GM12891 (cell line): ENCODE measurements at places on chromosomes 1 and 21.

DNA sequence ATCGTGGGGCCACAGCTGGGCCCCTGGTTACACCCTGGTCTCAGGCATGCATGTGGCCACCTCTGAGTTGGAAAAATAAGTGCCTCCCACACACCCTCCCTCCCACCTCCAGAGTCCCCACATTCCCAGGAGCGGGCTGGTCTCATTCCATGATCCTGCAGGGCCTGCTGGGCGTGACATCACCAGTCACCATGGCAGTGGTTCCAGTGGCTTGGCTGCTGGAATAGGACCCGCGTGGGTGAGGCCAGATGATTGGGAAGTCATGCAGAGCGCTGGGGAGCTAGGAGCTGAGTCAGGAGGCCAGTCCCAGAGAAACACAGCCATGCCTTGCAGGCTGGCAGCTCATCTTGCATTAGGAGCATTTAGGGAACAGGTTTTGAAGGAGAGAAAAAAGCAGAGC is 125.4 kb upstream of the TMEM51 start:
- no peak for DNase-seq

- no peak for DNase-seq
These were observed 308.3 kb upstream of the DEPDC1 start for GRCh38 chr1:68805097-68805641.

DNA sequence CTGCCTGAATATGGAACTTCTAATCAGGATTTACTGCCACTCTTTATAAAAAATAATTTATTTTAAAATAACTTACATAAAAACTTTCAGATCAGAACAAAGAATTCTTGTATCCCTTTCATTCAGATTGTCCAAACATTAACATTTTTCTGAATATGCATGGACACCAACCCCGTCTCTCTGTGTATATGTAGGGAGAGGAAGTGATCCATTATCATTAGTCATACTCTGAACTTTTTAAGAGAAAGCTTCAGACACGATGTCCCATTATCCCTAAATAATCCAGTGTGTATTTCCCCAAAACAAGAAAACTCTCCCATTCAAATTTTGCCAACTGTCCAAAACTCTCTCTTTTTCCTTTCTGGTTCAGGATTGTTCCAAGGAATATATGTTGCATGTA is 122.3 kb upstream of the CXADR start:
- DNase-seq, result no peak

- DNase-seq, result no peak
These were observed 315.5 kb downstream of the GPATCH2 start for GRCh38 chr1:217315346-217315745.

DNA sequence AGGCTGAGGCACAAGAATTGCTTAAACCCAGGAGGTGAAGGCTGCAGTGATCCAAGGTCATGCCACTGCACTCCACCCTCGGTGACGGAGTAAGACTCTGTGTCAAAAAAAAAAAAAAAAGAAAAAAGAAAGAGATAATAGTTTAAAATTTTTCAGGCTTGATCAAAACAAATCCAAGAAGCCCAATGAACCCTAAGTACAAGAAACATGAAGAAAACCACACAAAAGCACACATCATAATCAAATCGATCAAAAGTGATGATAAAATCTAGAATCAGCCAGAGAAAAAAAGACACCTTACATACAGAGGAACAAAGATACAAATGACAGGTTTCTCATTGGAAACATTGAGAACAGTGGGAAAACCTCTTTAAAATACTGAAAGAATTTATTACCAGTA is 31.5 kb downstream of the LDLRAD1 start:
- DNase-seq, result no peak
